ENCODE measurements at places on chromosomes 13 and 19.
A peak's percentile ranks its signal among the peaks of the same experiment; 100 is the strongest.

DNA sequence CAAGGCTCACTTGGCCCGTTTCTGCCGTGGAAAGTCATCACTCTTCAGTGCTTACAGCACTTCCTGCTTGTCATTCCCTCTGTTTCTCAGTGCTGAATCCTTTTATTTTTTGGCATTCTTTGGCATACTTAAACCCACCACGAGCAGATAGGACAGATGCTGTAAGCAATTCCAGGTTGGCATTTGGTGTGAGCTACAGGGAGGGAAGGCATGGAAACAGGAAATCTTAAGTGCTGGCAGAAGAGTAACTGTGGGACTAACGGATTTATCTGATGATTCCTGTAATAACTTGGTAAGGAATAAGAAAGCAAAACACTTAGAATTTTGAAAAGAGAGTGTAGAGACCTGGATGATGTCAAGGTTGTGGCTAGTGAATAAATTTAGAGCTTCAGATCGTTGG, 273.4 kb downstream of the GPC6 start:
- no peak for DNase-seq

DNA sequence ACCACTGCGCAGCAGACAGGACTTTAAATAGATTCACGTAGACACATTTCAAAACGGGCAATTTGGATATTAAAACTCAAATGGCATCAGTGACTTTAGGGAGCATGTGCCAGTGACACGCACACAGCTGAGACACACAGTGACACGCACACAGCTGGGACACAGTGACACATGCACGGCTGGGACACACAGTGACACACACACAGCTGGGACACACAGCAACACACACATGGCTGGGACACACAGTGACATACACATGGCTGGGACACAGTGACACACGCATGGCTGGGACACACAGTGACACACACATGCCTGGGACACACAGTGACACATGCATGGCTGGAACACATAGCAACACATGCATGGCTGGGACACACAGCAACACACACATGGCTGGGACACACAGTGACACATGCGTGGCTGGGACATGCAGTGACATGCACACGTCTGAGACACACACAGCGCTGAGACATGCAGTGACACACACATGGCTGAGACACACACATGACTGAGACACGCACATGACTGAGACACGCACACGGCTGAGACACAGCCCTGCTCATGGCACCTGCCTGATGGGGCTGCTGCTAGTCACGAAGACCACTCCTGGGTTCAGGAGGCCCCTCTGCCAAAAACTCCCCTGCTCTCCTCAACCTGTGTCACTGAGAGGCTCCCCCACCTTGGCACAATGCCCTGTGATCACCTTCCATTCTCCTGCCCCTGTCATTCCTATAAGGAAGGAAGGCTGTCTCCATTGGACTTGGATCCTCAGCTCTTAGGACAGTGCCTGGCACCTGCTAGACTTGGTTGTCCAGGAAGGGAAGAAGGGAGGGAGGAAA, 52.5 kb downstream of the SOX1 start:
- no peak for DNase-seq

DNA sequence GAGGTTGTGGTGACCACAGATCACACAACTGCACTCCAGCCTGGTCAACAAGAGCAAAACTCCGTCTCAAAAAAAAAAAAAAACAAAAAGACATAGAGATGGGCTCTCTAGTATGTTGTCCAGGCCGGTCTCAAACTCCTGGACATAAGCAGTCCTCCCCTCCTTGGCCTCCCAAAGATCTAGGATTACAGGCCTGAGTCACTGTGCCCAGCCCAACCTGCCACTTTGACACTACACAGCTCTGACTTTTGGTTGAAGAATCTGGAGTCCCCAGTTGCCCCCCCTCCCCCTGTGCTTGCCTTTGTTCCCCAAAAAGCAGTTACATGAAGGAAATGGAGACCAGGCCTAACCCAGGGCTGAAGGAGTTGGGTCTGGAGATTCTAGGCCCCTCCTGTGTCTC, 12.9 kb downstream of the CARM1 start:
- DNase-seq, result no peak

DNA sequence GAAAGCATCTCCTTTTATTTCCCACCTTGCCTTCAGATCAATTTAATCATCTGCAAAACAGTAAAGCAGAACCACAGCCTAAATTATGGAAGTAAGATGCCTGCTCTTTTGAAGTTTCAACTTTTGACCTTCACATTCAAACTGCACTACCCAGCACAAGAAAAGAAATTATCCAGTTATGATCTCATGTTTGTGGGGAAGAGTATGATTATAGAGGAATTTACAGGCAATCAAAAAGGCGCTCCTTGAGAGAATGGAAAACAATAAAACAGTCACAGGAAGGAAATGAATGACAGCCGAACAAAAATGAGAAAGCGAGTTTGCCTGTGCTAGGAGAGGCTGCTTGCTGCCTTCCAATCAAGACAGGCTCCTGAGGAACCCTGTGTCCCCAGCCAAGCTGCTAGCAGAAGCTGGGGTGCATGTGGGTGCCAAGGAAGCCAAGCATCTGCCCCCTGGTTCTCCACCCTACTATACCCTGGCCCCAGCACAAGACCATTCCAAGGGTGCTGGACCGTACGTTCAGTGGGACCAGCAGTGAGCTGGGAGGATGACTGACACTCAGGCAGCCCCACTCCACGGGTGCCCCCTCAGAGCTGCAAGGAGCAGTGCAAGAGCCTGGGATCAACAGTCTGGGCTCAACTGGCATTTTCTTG, 47.8 kb downstream of the PEPD start:
- DNase-seq, result no peak

DNA sequence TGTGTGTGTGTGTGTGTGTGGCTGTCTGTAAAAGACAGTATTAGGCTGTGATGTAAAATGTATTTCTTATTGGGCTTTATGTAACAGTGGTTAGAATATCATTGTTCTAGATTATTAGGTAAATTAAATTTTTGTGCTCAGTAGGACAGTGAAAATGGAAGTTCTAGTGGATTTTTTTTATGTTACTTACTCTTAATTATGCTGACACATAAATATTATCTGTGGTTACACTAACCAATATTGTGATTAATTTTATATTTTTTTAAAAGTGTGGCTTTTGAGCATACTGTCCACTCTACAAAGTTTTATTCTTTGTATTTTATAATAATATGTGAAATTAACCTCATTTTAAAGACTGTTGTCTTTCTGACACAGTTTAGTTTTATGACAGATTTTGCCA, 80.5 kb downstream of the SCEL start:
- DNase-seq, result no peak

- DNase-seq, result peak; percentile 77
Observed at GRCh38 chr19:58326914-58327726, at the start of gene ZSCAN22. Gene ZSCAN22, plus strand, starts transcription at chr19:58326994. Its CDS starts 7,809 bp downstream, at chr19:58334803.

DNA sequence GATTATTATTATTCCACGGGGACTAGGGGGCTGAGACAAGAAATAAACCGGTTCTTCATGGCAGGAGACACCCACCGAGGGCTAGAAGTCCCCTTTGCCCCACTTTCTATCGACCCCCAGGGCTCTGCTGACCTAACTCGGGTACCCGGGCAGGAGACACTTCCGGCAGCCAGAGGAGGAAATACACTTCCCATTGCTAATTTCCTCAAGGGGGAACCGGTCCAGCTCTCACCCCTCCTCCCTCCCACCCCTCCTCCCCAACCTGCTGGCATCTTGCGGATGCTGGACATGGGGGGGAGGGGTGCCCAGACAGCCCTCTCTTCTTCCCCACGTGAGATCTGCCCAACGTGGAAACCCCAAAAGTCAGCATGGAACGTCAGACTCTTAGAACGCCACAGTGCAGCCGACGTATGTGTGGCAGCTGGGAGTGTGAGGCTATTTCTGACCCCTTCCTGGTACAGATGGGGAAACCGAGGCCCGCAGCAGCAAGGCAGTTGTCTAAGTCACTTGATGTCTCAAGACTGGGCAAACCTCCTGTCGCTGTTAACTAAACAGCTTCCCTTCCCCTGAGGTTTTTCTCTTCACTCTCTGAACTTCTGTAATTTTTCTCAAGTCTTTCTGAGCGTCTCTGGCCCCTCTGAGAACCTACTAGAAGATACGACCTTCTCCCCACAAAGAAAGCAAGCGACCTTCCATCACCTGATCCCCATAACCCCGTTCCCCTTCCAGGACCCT, 3.6 kb downstream of the GPR4 start:
- peak; percentile 27 for DNase-seq

DNA sequence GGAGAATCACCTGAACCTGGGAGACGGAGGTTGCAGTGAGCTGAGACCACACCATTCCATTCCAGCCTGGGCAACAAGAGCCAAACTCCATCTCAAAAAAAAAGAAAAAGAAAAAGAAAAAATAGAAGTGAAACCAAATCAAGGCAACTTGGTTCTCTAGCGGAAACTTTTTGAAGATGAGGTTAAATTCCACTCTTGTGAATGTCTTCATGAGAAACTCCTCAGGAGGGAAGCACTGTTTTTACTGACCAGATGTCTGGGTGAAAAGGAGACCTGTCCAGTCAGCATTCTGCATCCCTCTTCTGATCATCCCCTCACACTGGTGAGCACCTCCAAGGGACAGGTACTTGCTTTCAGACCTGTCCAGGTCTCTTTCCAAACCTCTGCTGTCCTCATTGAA, 15.8 kb downstream of the BRD4 start:
- peak; percentile 16 for DNase-seq

DNA sequence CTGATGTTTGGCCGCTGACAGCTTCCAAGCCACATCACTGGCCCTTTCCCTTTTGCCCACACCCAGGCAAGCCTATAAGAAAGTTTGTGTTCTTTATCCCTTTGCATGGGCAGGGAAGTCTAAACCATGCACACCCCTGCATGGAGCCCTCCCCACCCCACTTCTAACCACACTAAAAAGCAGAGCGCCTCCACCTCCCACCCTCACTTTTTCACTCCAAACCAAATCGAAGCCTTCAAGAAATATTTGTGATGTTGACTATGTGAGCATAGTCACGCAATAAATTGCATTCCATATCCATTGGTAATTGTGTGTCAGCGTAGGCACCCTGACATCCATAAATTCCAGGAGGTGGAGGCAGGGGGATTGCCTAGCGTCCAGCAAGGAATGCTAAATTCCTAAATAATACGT, 104.4 kb upstream of the LSM14A start:
- DNase-seq, result no peak

DNA sequence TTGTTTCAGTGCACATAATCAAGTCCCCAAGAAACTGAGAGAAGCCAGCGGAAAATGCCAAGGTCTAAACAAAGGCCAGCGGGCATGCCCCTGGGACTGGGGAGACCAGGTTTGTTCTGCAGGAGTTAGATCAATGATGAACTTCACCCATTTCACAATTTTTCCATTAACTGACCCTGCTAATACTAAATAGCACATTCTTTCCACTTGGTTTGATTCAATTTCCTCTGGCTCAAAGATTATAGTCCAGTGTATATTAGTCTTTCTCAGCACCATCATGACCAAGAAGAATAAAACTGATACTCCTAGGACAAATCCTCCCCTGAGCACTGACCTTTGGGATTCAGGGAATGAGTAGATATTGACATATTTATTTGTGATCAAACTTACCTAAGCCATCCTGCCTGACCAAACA, 66.4 kb downstream of the MBNL2 start:
- DNase-seq, result no peak

DNA sequence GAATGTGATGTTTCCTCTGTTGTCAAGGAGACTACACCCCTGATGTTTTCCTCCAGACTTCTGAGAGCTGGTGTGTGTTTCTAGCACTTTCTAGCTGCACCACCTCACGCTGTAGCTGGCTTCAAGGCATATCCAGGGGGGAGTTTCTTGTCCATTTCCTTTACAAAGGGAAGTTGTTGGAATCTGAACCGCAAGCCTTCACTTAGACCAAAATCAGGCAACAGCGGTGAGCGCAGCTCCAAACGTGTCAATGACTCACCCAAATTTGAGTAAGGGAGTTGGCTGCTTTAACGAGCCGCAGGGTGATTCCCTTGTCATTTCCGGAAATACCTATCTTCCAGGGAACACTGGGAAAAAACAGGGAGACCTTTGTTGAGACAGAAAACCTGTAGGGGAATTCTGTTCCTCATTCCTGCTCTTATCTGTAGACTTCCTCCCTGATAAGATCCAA, 2.5 kb downstream of the LDLR start:
- no peak for DNase-seq

DNA sequence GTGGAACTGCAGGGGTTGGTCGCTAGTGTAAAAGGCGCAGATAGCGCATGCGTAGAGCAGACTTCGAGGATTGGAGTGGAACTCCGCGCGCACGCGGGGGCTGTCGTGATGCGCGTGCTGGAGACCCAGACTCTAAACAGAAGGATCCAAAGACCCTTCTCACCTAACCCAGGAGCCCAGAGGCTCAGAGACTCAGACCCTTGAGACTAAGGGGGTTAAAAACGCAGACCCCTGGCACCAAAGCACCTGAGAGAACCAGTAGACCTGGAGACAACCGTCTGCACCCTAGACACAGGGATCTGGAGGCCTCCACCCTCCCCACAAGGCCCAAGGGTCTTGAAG, 567 bp upstream of the CTU1 start:
- no peak for DNase-seq

Data from stimulated activated naive CD4-positive, alpha-beta T cell (primary cell).